ENCODE measurements at places on chromosomes 16 and 17.

DNA sequence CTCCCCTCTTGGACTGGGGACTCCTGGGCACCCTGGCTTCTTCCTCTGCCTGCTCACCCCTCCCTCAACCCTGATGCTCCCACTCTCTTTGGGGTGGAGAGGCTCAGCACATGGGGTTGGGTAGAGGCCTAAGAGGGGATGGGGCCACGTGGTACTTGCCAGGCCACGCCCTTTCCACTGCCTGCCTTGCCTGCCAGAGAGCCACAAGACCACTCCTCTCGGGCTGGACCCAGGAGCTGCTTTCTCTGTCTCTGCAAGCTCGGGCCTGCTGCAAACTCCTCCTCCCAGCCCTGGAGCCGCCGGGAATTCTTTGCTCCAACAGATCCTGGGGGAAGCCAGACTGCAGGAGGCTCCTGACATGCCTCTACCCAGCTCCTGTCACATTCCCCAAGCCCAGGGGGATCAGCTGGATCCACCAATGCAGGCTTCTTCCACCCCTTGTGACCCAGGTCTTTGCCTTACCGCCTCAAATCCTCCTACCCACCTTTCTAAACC lies 11.8 kb downstream of the DLX4 start:
- no peak for DNase-seq

DNA sequence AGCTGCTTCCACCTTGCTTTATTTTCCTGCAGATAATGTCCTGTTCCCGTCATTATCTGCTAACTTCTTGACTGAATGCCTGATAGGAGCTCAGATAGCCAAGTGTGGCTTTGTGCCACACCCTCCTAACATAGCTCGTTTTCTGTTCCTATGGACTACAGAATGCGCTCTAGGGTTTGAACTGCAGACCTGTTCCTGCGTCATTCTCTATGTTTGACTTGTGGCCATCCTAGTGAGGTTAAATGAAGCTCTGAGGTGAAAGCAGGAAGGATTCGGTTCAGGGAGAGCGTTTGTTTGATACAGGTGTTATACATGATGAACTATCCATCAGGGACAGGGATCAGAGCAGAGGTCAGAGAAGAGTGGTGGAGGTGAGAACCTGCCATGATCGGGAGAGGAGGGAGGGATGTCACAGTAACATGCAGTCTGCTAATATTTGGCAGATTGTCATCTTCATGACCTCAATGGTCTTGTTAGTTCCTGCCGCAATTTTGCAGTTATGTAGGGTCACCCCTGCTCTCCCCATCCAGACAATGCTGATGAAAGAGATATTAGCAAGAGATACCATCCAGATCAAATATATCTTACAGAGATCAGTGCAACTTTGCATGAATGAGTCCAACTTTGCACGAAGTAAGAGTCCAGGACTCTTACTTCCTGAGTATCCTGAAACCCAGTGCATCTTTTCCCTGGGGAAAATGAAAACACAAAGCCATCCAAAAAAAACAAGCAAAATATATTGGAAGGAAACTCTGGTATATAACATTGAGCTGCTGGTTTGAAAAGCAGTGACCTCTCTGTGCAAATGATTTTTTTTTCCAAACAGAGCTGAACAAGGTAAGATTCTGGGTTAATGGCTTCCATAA lies 32.8 kb downstream of the MPHOSPH6 start:
- no peak for DNase-seq

GRCh38 chr17:81393684-81394376 lies 1.4 kb upstream of the BAHCC1 start:
- peak; percentile 98 for DNase-seq

DNA sequence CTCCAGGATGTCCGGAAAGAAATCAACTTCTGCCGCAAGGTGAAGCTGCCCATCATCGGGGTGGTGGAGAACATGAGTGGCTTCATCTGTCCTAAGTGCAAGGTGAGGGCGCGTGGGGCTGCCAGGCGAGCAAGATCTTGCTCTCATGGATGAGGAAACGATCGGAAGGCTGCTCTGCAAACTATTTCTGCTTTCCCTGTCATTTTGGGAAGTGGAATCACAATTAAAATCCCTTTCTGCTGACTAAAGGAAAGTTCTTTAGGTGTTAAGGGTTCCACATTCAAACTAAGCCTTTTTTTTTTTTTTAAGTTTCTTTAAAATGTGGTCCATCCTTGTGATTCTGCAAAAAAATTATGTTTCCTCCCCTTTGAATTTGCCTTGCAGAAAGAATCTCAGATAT lies 17.7 kb downstream of the NUBP1 start:
- DNase-seq = no peak

- DNase-seq = peak; percentile 31
These were observed 27.4 kb downstream of the EMP2 start for GRCh38 chr16:10552998-10553491.

- DNase-seq = no peak
These were observed 1.7 kb downstream of the IL4R start for GRCh38 chr16:27315333-27316037.

DNA sequence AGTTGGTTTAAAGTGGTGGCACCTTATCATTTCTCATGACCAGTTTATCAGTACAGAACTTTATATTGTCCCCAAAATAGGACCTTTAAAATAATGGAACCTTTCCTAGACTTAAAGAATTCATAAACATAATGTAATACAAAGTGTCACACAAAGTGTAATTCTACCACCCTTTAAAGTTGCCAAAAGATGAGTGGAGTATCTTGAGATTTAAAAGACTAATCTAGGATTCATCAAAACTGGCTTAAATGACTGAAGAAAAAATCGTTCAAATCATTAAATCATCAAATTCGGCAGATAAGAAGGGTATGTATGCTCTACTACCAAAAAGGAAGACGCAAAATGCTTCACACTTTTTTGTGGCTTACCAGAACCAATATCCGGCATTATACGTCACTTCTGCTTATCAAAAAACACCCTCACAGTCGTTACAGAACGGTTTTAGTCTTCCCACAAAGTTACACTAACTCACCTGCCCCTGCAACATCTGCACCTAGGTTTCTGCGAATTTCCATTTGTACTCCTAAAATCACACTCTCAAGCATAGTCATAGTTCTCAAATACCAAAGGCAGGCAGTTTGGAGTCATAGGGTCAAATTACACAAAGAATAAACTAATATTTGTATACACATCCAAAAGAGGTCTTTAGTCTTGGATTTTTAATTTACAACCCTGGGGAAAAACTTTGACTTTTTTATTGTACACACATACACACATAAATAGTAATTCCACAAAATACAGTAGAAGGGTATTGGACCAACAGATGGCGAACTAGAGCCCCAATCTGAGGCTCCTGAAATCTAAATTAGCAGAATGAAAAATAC lies 1.4 kb upstream of the KANSL1 start:
- no peak for DNase-seq

GRCh38 chr17:81115749-81116464 lies 49.4 kb upstream of the PVALEF start:
- no peak for DNase-seq

DNA sequence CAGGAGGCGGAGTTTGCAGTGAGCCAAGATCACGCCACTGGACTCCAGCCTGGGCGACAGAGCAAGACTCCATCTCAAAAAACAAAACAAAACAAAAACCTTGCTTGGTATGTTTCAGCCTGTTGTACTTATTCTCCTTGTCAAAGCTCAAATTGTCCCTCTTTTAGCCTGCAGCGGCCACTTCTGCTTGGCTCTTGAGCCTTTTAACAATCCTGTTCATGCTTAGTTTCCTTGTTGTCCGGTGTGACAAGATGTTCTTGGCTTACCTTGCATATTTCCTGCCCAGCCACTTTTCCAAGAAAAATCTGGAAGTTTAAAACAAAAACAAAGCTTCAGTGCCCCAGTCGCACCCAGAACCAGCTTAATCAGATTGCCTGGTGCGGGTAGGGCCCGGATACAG lies 81.0 kb downstream of the ABCC1 start:
- DNase-seq = no peak

DNA sequence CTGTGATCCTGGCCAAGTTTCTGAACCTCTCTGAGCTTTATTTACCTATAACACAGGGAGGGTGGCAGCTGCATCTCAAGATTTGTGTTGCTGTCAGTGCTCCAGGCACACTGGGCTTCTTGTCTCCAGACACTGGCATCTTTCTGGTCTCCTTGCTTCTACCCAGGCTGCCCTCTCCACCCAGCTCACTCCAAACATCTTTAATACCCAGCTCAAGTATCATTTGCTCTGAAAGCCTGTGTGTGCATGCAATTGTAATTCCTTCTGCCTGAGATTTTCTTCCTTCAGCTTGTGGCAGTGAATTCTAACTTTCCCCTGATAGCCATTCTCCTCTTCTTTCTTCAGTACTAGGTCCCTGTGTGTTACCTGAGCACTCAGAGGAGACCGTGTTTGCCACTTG lies 50.7 kb upstream of the USP7 start:
- DNase-seq = no peak

GRCh38 chr16:31706925-31707324 lies 166.7 kb upstream of the ZNF267 start:
- no peak for DNase-seq

- DNase-seq = no peak
These were observed 56.0 kb upstream of the TOB1 start for GRCh38 chr17:50922107-50922506.

DNA sequence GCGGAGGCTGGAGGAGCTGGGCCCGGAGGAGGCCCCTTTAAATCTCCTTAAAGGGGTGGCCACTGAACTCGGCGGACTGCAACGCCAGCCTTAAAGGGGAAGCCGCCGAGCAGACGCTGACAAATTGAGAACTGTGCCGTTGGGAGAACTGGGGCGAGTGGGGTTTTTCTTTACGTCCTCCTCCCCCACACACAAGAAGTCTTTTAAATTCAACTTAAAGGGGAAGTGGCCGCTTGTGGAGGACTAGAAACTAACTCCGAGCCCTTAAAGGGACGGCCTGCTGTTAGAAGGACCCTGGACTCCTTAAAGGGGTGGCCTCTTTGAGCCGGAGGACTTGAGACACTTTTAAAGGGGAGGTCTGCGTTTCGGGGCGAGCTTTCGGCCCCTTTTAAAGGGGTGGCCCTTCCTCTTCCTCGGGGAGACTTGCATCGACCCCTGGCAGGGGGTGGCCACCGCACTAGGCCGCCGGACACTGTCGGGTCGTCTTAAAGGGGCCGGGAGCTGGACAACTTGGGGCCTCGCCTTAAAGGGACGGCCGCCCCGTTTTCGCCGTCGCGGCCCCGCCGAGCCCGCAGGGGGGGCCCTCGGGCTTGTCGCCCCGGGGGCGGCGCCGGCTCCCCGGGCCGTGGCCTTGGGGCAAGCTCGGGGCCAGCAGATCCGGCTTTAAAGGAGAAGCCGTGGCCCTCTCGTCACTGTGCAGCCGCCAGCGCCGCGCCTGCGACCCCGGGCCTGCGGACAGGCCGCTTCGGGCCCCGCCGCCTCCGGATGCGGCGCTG lies 688 bp downstream of the FBRS start:
- peak; percentile 95 for DNase-seq

DNA sequence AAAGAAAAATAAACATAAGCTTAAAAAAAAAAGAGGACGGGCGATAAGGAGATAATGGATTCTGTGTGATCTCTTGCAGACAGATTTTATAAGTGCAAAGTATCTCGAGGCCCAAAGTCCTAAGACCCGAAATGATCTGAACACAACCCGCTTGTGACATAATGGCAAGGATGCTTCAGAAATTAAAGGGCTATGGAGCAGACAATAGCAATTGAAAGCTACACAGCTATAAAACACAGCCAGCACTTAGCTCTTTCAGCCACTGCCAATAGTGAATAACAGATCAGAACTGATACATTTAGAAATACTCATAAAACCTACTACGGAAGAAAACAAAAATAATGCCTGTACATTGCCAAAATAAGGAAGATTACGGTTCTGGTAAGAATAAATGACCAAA lies 117.5 kb downstream of the ZFHX3 start:
- no peak for DNase-seq

- DNase-seq = no peak
These were observed 32.2 kb downstream of the RCVRN start for GRCh38 chr17:9872852-9873251.

DNA sequence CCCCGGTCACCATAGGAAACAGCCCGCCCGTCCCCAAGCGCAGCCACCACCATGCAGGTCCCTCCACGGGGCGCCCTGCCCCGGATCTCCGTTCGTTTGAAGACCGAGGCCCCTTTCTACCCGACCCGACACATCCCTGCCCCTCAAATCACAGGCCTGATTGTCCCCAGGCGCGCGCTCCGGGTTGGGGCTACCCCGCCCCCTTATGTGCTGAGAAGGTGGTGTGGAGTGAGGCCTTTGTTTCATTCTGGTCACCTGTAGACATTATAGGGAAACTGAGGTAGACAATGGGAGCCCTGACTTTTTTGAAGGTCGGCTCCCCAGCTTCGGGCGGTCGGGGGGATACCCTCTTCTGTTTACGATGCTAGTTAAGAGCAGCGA lies 763 bp upstream of the ACTG1 start:
- DNase-seq = peak; percentile 40

DNA sequence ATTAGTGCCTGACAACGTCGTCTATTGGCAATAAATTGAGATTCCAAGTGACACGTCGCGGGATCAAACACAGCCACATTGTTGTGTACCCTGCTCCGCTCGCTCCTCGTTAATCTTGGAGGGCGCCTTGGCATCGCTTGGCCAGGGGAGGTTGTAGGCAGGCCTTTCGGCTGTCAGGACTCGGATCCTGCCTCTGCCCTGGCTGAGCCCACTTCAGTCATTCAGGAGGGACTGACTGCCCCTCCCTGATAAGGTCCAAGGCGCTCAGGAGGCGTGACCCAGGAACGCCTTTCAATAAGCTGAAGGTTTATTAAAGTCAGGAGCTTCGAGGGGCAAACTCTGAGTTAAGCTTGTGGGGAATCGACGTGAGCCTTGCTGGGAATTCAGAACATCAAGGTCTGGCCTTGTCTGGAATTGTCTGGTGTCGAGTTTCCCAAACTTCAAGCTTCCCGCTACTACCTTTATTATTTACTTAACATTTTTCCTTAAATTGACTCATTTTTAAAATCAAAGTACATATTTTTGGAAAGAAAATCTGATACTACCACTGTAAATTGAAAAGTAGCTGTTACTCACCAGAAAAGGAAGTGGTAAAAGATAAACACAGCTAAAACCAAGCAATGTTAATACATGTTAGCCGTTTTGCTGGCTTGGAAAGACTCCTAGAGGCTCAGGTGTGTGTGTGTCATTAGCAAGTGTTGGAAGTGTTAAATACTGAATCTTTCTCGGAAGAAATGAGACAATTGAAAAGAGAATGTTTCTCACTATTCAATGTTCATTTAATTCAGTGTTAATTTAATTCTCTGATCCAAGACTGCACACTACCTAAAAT lies 5.3 kb upstream of the IRX3 start:
- no peak for DNase-seq

DNA sequence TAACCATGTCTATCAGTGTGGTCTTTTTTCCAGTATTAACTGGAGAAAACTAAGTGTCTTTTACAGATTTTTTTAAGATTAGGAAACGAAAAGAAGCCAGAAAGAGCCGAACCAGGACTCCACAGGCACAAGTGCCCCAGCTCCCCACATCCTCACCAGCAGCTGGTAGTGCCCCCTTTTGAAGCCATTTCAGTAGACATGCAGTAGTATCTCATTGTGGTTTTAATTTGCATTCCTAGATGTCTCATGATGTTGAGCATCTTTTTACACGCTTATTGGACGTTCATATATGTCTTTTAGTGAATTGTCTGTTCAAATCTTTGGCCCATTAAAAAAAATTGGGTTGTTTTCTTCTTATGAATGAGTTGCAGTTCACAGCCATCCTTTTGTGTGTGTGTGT lies 4.8 kb upstream of the CMTM3 start:
- no peak for DNase-seq
